Esophagus squamous epithelium (tissue), 5 donors: ENCODE measurements at places on chromosomes 4 and X.

GRCh38 chr4:133865612-133866327, 335.8 kb downstream of the PABPC4L start:
- DNase-seq = no peak

- DNase-seq = no peak
Measured at GRCh38 chrX:154446430-154446829, 2.5 kb downstream of the FAM50A start.

GRCh38 chr4:79763486-79764075, 309.4 kb downstream of the ANTXR2 start:
- no peak for DNase-seq

- DNase-seq = no peak
Measured at GRCh38 chr4:140255467-140255866, 101.5 kb upstream of the MAML3 start.
